ENCODE measurements at places on chromosomes 7 and 10. TPM values are rescaled to one million over a fixed set of nuclear protein-coding genes. Genes with fewer than 3 reads are reported as not detected.

Gene C7orf33
- total RNA-seq, result not detected

Gene ACSM6
- not detected for total RNA-seq

Gene OR2A5
- total RNA-seq, result not detected

Gene NCF1
- total RNA-seq, result not detected

Gene GIMAP1
- not detected for total RNA-seq

Gene SEPTIN7
- 460 TPM for total RNA-seq

Gene GIMAP2
- not detected for total RNA-seq

Gene DMBT1
- not detected for total RNA-seq

DNA sequence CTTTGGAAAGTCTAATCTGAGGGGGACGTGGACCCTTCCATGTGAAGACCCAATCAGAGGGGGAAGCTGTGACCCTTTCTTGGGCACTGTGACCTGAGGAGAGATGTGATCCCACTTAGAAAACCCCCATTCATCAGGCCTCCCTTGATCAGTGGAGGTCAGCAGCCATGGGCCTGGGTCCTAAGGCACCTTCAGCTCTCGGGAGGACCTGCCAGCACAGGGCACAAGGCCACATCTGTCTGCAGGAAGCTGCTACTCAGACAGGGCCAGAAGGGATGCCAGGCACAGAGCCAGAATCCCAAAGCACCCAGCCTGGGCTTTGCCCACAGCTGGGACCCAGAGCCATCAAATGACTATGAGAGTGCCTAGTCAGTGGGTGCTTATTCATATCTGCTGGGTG lies 14.7 kb upstream of the RABGEF1 start:
- no peak for DNase-seq

GRCh38 chr10:89837165-89838043 lies 136.0 kb downstream of the KIF20B start:
- DNase-seq, result no peak

- DNase-seq, result no peak
These were observed 59.9 kb downstream of the PON1 start for GRCh38 chr7:95264363-95264891.

DNA sequence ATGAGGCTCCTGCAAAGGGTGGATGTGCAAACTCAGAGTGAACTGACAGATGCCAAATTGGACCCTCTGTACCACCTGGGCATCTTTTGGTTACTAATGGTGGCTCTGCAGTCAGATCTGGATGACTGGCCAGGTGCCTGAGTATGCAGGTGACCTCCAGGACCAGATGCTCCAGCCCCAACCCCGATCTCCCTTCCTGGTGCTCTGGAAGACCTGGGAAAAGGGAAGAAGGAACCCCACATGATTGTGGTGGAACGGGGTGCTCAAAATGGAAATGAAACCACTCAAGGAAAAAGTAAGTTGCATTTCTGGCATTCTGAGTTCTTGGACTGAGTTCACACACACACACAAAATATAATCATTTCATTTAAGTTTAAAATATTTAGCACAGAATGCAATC lies 9.8 kb upstream of the AEBP1 start:
- DNase-seq, result no peak

DNA sequence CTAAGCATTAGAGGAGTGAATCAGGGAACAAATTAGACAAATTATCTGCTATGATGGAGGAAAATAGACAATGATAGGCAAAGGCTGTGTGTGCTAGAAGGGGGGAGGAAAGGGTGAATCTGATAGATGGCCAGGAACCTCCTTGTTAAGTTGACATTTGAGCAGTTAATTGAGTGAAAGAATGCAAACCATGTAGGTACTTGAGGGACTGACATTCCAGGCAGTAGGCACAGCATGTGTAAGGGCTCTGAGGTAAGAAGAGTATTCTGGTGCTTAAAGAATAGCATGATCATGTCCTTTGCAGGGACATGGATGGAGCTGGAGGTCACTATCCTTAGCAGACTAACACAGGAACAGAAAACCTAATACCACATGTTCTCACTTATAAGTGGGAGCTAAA lies 48.6 kb upstream of the TES start:
- no peak for DNase-seq

GRCh38 chr10:83459124-83459523 lies 680.2 kb upstream of the GHITM start:
- no peak for DNase-seq

DNA sequence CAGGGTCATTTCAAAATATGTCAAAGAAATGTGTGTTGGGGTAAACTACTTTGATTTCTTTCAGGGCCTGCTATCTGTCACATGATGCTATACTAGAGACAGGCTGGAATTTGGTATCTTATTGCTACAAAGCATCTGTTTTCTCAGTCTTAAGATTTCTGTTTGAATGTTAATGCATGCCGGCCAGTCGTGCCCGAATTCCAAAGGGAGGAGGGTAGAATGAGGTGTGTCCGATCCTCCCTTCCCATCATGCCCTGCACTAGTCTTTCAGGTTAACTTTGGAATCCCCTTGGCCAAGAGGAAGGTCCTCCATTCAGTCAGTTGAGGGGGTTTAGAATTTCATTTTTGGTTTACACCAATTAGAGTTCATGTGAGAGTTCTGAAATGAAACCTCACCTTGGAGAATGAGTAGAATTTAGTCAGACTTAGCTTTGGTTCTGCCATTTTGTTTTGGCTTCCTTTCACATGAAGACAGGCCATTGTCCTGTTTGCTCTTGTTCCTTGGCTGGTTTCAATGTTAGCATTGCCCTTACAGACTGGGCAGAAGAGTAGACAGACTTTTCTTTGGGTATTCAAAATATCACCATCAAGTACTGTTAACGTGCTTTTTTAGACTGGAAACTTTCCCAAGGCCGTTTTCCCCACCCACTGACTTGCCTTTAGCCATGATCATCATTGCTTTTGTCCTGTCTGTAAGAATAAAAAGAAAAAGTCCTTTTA lies 95.8 kb downstream of the CAMK1D start:
- no peak for DNase-seq

DNA sequence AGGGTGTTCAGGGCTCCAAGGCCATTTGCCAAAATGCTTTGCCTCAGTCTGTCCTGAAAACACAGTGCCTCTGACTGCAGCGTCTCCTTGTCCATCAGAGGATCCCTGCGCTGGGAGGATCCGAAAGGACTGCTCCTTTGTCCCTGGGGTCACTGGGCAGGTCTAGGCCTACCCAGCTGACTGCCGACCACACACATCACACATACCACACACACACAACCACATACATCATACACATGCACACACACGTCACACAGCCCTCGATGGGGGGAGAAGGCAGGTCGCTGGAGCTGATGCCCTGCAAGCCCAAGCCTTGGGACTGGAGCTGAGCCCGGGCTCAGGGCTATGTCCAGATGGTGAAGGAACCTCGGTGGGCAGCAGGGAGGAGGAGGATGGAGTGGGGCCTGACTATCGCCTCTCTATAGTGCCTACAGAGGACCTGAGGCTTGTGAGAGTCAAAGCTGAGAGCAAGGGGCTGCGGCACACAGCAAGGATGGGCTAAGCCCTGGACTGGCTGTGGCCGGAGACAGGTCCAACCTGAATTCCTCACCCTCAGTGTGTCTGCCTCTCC lies 29.1 kb downstream of the GPRIN2 start:
- DNase-seq, result no peak

DNA sequence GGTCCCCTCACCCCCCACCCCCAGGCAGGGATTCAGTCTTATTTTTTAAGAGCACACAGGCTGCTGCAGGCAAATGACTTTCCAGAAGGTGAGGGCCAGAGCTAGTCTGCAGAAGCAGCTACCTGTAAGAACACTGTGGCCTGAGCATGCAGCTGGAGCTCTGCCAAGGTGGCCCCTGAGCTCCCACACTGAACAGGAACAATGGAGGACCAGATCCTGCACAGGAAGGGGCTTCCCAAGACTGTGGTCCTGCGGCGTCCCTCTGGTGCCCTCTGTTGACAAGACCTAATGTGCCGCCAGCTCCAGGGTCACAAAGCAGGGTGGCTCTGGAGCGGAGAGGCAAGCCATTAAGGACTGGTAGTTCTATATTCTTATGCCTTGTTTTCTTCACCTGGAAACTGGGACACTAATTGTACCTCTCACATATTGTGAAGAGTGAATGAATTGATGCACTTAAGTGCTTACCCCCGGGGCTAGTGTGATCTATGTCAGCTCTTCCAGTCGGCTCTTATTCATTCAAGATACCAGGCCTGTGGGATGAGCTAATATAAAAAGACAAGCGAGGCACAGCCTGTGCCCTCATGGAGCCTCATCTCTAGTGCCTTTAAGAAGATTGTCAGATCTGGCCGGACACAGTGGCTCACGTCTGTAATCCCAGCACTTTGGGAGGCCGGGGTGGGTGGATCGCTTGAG lies 8.0 kb upstream of the BEND7 start:
- peak; percentile 36 for DNase-seq

GRCh38 chr7:99473315-99473596 lies 566 bp downstream of the ZNF789 start:
- peak; percentile 50 for DNase-seq

- DNase-seq, result no peak
These were observed 62.9 kb downstream of the CCSER2 start for GRCh38 chr10:84391326-84391725.

- DNase-seq, result no peak
These were observed 244.8 kb upstream of the TCERG1L start for GRCh38 chr10:131556061-131556896.

DNA sequence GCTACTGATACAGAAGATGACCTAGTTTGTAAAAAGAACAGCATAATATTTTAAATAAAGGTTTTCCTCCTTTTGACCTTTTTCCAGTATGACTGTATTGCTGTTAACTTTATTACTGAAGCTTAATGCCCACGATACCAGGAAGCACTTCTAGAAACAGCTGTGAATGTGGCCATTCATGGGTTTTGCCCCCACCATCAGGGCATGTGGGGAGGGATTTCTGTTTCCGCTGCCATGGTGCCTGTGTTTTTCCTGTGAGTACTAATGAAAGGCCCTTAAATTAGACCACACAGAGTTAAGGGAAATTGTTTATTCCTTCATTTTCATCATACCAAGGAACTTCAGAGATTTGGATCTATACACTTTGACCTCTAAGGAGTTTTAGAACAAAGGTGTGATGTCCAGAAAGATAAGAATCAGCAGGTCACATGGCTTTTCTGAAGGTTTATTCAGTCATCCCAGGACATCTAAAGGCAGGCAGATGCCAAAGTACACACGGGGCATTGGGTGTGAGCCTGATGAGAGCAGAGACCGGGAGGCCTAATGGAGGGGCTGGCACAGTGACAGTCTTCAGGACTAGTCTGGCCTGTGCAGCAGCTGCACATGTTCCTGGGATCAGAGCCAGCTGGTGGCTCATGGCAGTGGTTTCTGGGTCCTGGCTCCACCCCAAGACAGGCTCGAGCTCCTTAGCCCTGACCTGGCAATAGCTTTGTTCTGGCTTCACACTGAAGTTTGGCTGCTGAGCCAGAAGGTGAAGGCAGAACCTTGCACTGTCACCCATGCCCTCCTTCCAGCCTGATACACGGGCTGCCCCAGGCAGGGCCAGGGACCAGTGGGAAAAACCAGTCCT lies 190.9 kb downstream of the REEP3 start:
- DNase-seq, result peak; percentile 92

DNA sequence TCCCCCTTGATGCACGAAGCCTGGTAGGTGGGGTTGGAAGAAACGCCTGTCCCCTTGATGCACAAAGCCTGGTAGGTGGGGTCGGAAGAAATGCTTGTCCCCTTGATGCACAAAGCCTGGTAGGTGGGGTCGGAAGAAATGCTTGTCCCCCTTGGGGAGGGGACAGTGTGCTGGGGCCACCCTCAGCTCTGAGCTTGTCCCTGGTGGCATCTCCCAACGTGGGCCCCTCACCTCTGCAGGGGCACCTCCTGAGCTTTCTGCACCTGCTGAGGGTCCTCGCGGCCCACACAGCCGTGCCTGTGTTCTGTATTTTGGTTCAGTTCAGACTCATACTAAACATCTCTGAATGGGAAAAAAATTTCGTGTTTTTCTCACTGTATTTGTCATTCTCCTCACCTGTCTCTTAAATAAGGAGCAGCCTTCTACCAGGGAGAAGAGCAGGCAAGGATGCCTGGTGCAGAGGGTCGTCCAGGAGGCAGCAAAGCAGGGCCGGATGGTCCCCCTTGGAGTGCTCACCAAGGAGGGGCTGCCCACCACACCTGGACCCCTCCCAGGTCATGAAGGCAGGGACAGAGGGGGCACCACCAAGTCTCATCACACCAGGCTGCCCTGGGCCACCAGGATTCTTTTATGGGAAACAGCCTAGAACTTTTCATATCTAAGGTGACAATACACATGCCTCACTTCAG lies 24.7 kb downstream of the VIPR2 start:
- no peak for DNase-seq

GRCh38 chr10:102220612-102221011 lies 5.5 kb upstream of the ELOVL3 start:
- no peak for DNase-seq

DNA sequence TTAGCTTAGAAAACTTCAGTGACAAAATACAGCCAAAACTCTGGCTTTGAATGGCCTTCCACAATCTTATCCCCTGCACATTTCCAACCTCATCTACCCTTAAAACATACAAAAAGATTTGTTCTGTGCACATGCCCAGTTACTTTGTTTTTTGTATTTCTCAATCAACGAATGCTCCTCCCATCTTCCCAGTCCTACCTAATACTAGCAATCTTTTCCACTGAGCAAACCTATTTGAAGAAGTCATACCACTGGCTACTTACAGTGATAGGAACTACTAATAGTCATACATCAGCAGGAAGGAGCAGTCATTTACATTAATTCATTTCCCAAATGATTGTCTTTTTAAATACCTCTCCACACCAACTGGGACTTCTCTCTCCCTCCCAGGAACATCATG lies 2.5 kb downstream of the USP54 start:
- no peak for DNase-seq

DNA sequence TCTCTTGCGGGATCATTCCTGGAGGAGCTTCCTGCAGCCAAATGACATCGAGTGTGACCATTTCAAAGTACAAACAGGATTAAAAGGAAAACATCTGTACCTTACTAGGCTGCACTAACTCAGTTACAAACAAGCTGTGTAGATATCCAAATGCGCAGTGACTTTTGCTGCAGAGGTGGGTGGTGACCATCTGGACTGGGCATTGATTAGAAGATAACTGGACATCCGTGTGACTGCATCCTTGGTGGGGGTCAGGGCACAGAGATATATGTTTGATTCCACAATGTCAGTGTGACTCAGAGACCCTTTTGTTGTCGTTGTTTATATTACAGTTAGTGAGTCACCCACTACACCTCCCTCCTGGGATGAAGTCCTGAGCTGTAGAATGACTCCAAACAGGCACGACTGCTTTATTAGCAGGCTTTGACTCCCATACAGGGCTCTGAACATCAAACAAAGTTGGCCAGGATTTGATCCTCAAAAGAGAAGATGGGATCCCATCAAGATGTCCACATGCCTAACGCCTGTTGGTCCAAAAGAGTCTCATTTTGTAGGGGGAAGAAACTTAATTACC lies 56.7 kb upstream of the SDK1 start:
- peak; percentile 78 for DNase-seq

- DNase-seq, result no peak
These were observed 60.8 kb downstream of the GDI2 start for GRCh38 chr10:5752301-5752871.

- no peak for DNase-seq
These were observed 80.5 kb downstream of the MET start for GRCh38 chr7:116752305-116753074.

DNA sequence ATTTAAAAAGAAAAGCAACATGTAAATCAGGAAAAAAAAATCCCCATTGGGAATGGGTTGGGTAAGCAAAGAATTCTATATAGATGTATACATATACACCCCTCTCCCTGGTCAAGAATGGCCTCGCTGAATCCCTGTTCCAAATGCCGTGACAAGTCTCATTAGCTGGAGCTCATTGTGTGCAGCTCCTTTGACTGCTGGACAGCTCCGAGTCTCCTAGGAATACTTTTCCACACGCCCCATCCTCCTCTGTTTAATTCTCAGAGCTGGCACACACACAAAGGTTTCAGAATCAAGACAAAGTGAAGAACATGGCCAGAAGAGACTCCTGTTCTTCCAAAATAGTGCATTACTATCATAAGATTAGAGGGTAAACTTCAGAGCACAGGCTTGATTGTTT lies 130.9 kb upstream of the MKLN1 start:
- DNase-seq, result no peak

Measured in SJSA1 (cell line).